ENCODE measurements at places on chromosomes 12 and 14.
A peak's percentile ranks its signal among the peaks of the same experiment; 100 is the strongest.

DNA sequence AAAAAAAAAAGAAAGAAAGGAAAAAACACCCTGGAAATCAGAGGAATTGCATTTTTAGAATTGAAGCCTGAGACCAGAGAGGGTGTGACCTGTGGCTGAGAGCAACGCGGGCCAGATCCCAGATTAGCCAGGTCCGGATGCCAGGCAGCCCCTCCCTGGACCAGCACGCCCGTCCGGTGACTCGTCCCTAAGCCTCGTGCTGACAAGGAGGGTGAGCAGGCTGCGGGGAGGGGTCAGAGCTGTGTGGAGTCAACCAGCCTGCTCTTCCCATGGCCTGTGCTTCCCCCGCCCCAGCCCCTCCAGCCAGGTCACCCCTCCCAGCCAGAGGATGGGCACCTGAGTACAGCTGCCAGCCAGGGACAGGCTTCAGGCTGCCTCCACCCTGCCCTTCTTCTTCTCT lies 4.2 kb upstream of the KLC1 start:
- no peak for DNase-seq

DNA sequence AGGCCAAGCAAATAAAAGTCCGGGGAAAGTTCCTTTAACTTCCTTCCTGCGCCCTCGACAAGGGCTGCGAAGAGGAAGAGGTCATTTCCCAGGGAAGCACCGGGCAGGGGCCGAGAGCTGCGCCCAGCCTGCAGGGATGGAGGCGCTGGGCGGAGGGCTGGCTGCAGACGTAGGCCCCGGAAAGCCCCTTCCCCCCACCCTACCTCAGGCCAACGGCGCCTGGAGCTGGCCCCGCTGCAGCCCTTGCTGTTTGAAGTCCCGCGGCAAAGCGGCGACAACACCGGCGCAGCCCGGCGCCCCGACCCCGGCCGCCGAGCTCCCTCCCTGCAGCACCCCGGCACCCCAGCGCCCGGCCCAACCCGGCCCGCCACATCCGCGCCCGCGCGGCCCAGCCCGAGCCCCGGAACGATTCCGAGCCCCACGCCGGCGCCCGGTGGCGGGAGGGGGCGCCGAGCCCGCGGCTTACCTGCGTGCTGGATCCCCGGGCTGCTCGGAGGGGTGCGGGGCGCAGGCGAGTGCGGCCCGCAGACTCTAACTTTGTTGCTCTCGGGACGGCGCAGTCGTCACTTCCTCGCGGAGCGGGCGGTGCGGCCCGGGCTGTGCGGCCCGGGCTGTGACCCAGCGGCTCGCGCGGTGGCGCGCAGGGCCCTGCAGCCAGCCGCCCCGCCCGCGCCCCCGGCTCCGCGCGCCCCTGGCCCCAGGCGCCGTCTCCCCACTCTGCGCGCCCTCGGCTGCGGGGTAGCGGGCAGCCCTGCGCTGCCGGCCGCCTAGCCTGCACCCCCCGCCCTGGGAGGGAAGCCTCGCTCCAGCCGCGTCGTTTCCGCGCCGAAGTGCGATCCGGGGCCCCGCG lies 64.8 kb upstream of the PTGR2 start:
- DNase-seq: peak; percentile 41

DNA sequence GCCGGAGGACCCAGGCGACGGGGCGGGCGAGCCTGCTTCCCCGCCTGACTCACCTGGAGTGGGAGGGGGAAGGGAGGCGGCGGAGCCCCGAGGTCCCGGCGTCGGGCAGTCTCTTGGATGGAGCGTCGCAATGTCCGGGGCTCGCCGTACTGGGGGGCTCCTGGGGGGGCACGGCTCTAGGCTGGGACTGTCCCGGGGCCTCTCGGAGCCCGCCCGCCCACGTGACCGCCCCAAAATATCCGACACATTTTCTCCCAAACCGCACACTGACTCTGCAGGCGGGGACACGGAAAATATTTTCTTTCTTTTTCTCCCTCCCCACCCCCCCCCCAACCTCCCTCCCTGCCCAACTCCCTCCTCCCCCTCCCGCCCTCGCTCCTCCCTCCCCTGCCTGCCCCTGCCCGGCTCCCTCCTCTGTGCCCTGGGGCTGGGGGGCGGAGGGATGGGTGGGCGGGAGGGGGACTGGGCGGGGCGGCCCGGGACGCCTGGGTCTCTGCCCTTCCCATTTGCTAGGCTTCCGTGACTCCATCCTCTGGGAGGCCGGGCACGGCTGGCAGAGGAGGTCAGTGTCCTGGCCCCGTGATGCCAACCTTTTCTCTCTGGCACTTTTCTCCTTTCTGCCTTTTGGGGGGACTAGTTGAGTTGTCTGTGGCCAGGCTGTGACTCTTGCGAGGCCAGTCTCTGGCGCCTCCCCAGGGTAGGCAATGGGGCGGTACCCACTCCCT lies at the start of gene RARG:
Gene RARG (minus strand): TSS at position 289 of the 725 bp plus-strand sequence. CDS start 4,664 bp downstream, outside the sequence.
- peak; percentile 67 for DNase-seq

DNA sequence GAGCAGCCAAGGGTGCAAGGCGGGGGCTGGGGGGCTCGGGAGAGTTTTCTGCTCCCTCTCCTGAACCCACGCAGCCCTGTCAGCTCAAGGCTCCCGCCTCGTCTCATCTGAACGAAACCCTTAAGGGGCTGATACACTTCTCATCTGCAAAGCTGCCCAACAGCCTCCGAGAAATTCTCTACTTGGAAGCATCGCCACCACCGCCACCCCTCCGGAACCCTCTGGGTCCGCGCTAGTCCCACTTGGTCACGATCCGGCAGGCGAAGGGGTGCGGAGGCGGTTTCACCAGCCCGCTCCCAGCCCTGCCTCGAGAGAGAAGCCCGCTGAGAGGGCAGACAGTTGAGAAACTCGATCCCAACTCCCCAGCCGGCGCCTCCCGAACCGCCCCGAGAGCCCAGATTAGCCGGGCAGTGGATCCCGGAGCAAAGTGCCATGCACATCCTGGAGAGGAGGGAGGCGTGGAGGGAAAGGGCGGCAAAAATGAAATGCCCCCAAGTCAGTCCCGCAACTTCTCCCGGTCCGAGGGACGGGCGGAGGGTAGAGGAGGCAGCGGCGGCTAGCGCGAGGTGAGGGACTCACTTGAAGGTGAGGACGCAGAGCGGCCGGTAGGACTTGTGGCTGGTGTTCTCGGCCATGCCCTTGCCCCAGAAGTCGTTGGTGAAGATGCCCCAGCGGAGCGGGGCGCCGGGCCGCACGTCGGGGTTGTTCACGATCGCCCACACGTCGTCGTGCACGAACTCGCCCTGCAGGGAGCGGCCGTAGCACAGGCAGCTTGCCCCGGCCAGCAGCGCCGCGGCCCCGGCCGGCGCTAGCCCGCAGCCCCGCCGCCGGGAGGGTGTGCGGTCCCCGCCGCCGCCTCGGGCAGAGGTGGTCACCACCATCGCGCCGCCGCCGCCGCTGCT lies 620 bp downstream of the TMTC1 start:
- no peak for DNase-seq

DNA sequence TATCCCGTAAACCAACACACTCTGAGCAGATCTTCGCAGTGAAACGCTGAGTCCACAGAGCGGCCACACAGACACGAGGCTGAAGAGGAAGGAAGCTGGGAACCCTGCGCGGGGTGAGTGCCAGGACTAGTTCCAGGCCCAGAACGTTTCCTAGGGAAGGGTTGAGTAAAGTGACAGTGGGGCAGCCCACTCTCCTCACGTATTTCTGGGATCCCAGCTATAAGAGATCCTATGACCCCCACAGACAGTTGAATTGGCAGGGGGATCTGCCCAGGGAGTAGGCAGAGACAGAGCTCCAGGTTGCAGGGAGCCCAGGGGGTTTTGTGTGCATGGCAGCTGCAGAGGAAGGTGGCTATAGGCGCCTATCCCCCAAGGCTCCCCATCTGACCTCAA lies 51.1 kb downstream of the GTF2A1 start:
- no peak for DNase-seq

DNA sequence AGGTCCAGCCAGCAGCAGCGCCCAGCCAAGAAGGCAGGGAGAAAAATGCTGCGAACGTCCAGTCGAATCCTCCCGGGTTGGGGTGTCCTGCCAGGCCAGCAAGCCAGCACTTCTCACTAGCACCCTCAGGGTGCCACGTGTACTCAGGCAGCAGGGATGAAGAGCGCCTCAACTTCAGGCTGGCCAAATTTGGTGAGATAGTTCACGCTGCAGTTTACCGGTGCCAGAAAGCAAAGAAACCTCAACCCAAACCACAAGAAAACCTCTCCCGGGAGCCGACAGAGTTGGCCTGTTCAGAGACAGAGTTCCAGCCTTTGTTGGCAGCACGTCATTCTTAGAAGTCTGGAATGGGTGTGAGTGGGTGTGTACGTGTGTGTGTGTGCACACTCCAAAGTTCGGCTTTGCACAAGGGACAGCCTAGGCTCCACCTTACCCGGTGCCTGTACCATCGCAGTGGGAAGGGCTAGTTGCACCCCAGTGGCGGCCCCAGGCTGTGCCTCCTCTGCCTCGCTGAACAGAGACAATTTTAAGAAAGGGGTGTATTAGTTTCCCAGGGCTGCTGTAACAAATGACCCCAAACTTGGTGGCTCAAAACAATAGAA lies 42.1 kb downstream of the ELK3 start:
- no peak for DNase-seq

GRCh38 chr12:15982471-15982870 lies 71.3 kb downstream of the DERA start:
- no peak for DNase-seq

DNA sequence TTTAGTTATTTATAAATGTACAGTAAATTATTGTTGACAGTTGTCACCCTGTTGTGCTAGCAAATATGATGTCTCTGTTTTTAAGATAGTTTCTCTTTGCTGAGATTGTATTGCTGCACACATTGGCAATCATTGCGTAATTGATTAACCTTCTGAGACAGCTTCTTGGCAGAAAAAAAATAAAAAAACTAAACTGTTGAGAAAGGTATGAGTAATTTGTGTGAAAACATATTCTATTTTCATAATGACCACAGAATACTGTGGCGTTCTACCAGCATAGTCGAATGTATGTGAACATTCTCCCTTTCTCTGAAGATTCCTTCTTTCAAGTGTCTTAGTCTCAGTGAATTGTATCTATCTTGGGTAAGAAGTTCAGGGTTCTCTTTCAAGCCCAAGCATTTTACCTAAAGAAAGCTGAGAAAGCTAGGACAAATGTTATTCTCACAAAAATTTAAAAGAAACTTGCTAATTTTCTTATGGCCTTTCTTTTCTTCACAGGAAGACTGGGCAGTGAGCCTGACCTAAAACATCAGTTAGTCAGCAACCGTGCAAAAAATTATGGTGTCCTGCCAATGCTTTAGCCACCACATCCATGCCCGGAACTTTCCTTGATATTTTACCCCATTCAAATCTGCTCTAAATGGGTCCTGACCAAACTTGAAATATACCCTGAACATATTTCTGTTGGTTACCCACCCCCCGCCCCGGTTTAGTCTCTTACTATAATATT lies 69.0 kb upstream of the REP15 start:
- no peak for DNase-seq

DNA sequence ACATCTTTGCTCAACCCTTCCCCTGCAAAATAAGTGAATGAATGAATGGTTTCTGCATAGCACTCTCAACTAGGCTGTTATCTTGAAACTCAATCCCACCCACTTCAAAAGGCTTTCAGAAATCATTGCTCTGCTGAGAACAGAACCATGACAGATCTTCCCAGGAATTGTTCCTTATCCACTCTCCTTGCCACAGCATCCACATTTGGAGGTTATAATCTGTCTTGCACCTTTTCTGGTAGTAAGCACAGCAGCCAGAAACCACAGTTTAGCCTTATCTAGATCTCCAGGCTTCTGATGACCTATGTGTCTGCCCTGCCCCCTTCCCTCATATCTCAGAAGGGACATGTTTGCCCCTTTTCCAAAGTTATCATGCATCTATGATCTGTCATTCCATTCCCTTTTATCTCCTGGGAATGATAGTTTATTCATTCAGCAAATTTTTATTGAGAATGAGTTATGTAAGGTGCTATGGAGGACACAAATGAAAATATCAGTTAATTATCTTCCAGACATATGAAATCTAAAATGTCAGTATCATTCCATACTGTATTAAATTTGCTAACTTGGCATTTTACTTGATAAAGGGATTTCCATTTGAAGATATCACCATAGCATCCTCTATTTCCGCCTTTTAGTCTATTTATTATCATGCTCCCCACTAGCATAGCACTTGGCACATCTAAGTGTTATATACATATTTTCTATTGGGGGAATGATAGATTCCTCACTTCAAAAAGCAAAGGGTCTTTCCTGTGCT lies 21.4 kb downstream of the LGR5 start:
- no peak for DNase-seq

DNA sequence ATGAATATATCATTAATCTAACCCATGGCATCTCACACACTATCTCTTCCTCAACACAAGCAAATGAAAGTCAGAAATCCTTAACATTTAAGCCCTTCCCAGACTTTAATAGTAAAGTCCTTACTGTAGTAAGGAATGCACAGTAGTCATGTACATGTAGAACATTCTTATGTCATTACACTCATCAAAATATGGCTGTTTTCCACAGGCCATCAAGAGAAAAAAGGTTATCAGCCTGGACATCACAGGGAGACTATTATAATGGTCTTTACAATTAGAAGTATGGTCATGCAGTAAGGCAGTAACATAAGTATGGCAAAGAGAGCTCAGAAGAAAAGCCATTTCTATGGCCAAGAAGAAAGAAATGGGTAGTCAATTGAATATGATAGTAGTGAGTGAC lies 121.2 kb downstream of the SLC6A15 start:
- DNase-seq: no peak

DNA sequence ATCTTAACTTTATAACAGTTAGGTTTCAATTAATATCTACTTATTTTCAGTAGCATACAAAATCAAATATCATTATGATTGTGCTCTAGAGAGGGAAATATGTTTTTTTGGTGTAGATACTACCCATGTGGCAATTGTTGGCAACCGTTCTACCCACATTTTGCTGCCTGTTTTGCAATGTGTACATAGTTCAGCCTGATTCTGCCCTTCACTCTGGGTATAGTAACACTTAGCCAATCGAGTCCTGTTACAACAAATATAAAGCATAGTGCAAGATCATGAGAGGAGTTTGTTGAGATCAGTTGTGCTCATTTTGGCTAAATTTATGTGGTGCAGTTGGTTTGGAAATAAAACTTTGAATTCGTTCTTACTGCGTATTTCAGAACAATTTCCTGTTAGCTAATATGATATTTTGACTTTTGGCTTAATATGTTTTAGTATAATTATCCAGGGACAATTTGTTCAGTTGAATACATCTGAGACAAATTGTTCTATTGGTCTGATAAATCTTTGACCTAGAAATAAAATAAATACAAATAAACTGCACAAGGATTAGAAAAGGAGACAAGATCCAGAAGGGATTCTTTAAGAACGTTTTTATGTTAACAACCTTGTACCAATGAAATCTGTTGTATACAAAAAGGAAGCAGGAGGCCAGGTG lies 76.9 kb downstream of the ATF7IP start:
- no peak for DNase-seq

All from stimulated activated CD8-positive, alpha-beta memory T cell treated with anti-CD3 and anti-CD28 coated beads, Interleukin-4, amount 100 ng/mL, for 24 hours (primary cell).